ENCODE measurements at places on chromosomes 4 and X.

GRCh38 chr4:137956256-137956655 lies 285.9 kb downstream of the SLC7A11 start:
- no peak for DNase-seq

- DNase-seq, result no peak
Observed at GRCh38 chr4:158540125-158540907, 18.6 kb downstream of the RXFP1 start.

GRCh38 chrX:141673946-141674345 lies 24.6 kb downstream of the SPANXD start:
- DNase-seq, result no peak

DNA sequence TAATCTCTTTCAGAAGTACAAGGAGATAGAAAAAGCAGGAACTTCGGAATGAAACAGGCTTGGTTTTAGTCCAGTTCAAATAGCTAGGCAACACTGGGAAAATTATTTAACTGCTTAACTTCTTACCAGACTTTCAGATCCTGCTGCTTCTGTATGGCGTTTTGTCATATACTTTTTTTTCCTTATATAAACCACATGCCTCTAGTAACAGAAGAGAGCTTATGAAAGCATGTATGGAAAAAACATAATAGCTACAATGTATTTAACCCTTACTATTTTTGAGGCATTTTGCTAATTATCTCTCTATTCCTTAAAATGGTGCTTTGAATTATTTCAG lies 439.6 kb downstream of the INPP4B start:
- DNase-seq, result no peak

DNA sequence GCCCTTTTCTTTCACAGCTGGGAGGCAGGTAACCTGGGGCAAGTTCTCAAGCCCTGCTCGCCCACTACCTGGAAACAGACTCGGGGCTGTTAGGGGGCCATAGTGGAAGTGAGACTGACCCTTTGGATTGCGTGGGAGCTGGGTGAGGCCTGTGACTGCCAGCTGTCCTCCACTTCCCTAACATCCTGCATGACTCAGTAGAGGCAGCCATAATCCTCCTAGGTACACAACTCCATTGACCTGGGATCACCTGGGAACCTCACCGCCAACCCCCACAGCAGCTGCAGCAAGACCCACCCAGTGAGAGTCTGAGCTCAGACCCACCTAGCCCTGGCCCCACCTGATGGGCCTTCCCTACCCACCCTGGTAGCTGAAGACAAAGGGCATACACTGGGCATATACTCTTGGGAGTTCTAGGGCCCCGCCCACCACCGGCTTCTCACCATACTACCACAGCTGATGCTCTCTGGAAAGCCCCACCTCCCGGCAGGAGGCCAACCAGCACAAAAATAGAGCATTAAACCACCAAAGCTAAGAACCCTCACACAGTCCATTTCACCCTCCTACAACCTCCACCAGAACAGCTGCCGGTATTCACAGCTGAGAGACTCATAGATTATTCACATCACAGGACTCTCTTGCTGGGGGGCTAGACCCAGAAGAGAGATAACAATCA lies 61.1 kb upstream of the DCTD start:
- DNase-seq, result no peak

DNA sequence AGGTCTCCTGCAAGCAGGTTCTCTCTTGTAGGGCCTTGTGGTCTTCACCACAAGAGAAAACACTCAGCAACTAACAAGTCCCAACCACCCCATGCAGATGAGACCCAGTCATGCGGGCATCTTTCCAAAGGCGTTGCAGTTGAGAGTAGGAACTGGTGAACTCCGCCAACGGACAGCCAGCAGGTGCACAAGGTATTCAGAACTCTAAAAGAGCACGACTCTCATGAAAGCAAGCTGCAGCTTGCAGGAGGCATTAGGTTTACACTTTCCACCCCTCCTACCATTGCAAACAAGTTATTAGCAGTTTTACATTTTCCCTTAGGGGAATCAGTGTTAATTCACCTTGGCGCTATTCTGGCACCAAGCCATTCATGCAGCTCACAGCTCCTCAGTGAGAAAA lies 173.4 kb upstream of the KIT start:
- DNase-seq, result no peak

GRCh38 chr4:175884048-175884447 lies 72.0 kb upstream of the GPM6A start:
- no peak for DNase-seq

- no peak for DNase-seq
Observed at GRCh38 chr4:103204111-103204510, 6.0 kb upstream of the CENPE start.

DNA sequence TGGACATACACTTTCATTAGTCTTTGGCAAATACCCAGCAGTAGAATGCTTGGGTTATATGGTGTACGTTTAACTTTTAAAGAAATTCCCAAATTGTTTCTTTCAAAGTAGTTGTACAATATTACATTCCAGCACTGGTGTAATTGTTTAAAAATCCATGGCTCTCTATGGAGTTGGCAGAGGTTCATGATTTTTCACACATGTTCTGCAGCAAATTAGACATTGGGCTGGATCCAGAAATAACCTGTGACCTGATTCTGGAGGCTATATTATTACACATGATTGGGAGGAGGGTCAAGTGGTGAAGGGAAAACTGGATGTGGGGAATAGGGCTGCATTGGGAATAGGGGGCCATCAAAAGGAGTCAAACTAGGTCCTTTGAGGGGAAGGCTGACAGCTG lies 41.9 kb downstream of the MAMLD1 start:
- peak; percentile 2 for DNase-seq

DNA sequence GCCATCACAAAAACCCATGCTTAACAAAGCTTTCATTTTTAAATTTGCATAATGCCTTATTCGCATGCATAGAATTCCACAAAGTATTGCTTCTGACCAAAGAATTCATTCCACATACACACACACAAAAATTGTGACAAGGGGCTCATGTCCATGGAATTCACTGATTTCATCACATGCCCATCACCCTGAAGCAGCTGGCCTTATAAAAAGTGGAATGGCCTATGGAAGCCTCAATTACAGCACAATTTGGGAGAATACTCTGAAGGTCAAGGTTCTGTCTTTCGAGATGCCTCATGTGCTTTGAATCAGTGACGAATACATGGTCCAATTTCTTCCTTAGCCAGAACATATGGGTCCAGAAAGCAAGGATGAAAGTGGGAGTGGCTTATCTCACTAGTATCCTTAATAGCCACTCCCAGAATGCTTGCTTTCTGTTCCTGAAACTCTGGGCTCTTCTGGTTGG lies 165.7 kb downstream of the KDR start:
- peak; percentile 41 for DNase-seq

DNA sequence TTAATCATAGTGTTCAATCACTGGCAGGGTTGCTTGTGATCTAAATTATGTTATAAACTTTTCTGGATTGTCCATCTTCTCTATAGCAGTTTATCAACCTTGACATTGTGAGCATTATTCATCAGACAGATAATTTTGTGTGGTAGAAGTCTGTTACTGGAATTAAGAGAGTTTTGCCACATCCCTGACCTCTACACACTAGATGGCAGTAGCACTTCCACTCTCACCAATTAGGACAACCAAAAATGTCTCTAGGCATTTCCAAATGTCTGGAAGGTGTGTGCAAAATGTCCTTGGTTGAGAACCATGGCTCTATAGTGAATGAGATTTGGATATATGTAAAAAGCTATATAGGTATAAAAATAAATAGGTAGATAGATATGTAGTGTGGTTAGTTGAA lies 324.1 kb upstream of the FAM47C start:
- no peak for DNase-seq

- no peak for DNase-seq
Observed at GRCh38 chr4:15689540-15689939, 7.9 kb downstream of the FAM200B start.

GRCh38 chrX:7170898-7171297 lies 22.9 kb upstream of the PUDP start:
- DNase-seq, result no peak

GRCh38 chr4:103032574-103032973 lies 13.1 kb upstream of the SLC9B1 start:
- no peak for DNase-seq

DNA sequence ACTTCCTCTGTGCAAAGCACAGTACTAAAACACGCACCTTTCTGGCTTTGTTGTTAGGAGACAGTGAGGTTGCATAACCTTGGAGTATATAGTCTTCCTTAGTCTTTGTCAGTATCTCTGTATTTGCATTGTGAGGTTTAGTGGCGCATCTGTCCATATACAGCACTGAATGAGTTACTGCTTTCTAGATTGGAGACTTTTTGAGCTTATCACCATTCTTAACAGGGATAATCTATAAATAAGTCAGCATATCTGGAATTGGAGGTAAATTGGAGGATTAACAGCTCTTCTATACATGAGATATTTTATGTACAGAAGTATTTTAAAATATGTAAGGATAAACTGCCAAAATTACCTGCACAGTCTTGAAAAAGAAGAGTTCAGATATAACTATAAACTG lies 4.3 kb downstream of the FHDC1 start:
- DNase-seq, result no peak

Measured in fibroblast of the conjunctiva (primary cell).